ENCODE measurements at places on chromosomes 4 and X.

GRCh38 chr4:4930677-4931076 is 71.2 kb downstream of the MSX1 start:
- no peak for DNase-seq

GRCh38 chrX:50158593-50158992 is 42.2 kb downstream of the AKAP4 start:
- DNase-seq: no peak

DNA sequence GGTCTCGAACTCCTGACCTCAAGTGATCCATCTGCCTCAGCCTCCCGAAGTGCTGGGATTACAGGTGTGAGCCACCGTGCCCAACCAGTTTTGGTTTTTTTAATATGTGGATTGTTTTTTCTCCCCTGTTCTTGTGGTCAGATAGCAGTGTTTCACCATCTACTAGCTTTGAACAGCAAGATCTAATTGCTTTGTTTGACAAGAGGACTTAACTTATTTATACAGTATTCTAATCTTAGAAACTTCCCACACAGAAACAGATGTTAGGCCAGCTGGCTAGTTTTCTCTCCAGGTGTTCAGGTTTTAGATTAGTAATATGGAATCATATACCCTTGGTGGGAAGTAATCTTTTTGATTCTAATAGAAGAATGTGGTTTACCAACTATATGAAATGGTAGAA is 12.9 kb downstream of the ING2 start:
- no peak for DNase-seq

DNA sequence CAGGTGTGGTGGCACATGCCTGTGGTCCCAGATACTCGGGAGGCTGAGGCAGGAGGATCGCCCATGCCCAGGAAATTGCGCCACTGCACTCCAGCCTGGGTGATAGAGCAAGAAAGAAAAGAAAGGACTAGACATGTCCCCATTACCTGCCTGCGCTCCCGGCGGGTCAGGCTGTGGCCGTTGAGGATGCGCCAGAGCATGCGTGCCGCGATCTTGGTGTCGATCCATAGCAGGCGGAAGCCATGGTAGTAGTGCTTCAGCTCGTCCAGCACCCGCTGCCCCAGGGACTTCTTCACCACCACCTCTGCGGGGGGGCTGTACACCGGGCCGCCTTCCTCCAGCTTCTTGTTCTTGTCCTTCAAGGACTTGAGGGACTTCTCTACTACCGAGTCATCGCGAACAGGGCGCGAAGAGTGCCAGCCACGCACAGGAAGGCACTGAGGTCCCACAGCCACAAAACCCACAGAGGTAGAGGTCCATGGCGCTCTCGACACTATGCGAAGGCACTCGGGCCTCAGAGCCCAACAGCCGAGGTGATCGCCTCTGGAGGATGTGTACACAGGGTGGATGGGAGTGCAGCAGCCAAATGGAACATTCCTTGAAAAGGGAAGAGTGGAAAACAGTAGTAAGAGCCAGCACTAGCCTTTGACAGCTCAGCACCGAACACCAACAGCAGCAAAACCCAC is 14.6 kb downstream of the LETM1 start:
- DNase-seq: no peak

DNA sequence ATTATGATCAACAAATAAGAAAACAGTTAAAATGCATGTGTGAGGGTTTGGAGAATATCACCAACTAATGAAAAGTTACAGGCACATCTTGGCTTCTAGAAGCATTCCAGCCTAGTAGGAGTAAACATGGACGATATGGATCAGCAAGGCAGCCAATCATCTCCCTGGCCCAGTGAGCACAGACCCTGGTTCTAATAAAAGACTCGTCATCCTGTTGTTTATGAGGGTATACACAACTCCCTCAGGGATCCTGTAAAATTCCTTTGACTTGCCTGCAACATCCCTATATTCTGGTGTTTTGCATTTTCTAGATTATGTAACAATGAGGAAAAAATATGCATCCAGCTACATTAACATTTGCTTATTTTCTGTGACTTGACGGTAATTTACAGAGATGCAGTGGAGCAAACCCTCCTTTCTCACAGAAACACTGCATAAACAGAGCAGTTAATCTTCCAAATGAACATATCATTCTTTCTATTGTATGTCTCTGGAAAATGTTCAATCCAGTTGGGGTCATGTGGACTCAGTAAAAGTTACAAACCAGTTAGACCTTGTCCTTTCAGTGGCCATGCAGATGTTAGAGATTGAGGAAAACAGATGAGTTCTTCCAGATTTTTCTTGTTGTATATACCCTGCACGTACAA is 88.9 kb upstream of the NDP start:
- DNase-seq: no peak

DNA sequence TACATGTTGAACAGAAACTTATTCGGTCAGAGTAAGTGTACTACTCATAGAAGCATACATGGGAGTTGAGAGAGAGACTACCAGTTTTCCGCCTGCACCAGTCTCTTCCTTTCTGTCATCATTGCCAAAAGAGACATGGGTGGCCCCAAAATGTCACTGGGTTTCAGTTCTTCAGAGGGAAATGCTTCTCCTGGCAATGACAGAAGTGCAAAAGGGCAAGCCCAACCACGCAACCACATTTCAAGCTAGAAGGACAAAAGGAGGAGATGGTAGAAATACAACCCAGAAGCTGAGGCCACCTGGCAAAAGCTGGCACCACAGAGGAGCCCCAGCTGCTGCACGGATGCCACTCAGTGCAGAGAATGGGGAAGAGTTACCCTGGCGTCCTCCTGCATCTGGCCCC is 320.1 kb downstream of the BCOR start:
- no peak for DNase-seq

DNA sequence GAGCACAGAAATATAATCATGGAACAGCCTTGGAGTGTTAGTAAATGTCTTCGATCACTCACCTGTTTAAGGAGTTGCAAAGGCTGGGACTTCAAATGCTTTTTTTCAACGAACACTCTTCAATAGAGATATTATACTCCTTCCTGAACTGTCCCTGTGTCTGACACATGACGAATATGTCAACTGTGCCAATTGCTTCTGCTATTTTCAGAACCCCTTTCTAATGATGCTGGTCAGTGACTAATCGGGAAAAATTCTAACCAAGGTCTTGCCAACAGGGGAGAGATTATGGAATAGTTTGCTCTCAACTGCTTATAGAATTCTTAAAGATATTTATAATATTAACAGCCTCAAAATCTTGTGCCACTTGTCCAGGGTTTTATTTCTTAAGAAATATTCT is 8.5 kb upstream of the KLHL34 start:
- no peak for DNase-seq

DNA sequence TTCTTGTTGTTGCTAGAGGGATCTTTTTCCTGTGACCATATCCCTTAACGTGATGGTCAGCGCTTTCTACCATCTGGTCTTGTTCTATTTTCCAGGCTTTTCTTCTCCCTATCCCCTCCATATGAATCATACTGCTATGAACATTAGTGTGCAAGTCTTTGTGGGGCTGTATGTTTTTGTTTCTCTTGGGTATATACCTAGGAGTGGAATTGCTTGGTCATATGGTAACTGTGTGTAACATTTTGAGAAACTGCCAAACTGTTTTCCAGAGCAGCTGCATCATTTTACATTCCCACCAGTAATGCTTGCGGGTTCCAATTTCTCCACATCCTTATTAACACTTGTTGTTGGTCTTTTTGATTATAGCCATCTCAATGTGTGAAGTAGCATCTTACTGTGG is 121.4 kb downstream of the SPRY1 start:
- no peak for DNase-seq

GRCh38 chrX:118720058-118720707 is 7.2 kb upstream of the IL13RA1 start:
- no peak for DNase-seq

DNA sequence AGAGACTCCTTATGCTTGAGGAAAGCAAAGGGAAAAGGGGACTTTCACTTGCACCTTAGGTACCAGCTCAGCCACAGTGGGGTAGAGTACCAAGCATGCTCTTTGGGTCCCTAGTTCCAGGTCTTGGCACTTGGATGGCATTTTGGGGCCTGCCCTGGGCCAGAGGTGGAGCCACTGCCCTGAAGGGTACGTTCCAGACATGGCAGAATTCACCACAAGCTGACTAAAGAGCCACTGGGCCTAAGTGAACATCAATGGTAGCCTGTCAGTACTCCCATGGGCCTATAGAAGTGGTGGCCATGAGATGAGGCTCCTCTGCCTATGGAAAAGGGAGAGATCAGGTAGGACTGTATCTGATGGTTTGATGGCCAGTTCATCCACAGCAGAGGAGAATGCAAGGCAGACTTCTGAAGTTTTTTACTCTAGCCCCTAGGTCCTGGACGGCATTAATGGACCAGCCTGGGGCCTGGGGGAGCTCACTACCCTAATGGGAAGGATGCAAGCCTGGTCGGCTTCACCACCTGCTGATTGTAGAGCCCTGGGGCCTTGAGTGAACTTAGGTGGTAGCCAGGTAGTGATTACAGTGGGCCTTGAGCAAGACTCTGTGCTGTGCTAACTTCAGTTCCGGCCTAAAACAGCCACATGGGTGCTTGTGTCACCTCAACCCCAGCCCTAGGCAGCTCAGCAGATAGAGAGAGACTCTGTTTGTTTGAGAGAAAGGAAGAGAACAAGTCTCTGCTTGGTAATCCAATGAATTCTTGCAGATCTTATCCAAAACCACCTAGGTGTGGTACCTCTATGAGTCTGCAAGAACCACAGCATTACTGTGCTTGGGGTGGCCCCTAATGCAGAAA is 19.8 kb upstream of the HSFX4 start:
- no peak for DNase-seq

DNA sequence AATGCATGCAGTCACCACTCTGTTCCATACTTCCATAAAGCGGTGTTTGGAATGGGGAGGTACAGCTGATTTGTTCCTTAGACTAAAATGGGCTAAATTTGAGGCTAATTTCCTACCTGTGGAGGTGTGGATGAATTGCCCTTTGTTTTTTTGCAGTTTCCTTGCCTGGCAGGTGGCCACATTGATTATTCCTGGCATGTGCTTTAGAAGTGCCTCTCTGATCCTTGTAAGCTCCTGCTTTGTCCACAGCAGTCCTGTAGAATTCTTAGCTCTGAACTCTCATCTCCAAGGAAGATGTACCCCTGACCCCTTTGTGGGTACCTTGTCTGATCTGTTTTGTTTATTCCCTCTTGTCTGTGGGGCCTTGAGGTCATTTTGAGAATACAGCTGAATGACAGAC is 136.8 kb downstream of the ADGRL3 start:
- no peak for DNase-seq

Measured in activated CD8-positive, alpha-beta memory T cell treated with anti-CD3 and anti-CD28 coated beads for 1 hour (primary cell).